HS-27A (cell line): ENCODE measurements at places on chromosomes 4 and X.

GRCh38 chr4:2866891-2867290 lies 23.2 kb downstream of the ADD1 start:
- DNase-seq, result no peak

DNA sequence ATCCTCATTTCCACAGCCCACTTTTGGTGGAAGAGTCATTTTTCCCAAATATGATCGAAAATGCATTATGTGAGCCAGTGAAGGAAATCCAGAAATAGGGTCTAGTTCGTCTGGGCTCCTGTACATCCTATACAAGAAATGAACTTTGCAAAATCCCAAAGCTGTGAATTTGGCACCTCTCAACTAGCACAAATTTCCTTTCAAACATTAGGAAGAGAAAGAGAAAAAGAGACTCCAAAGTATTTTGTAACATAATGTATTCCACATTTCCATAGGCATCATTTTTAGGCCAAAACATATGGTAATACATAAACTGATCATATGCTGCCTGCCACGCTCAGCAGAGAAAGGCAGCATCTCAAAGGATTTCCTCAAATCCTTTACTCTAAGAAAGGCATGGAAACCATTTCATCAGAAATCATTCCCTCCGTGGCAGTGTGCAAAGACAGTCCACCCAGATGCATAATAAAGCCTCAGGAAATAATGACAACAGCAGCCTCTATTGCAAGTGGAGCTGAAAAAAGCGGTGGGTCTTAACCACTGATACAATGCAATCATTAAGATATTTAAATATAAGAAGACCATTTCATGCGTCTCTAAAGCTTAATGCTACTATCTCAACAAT lies 56.8 kb downstream of the ANOS1 start:
- DNase-seq, result no peak

GRCh38 chr4:168188754-168189153 lies 96.4 kb downstream of the ANXA10 start:
- no peak for DNase-seq

DNA sequence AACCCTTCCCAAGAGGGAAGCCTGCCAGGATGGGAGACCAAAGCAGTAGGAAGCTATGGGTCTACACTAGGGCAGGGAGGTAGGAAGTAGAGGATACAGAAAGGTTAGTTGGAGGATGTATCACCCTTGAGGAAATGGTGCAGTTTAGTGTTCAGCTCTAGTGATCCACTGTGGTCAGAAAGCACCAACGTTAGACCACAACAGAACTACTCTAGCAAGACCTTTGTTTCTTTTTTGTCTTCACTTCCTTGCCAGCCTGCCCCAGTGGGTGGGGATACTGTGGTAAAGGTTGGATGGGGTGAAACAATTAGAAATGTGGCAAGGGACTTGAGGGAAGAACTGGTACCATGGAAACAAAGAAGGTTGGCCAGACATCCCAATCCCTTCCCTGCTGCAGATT lies 83.3 kb downstream of the DDIT4L start:
- DNase-seq, result no peak

GRCh38 chrX:78517124-78517523 lies 142.0 kb downstream of the RTL3 start:
- no peak for DNase-seq

DNA sequence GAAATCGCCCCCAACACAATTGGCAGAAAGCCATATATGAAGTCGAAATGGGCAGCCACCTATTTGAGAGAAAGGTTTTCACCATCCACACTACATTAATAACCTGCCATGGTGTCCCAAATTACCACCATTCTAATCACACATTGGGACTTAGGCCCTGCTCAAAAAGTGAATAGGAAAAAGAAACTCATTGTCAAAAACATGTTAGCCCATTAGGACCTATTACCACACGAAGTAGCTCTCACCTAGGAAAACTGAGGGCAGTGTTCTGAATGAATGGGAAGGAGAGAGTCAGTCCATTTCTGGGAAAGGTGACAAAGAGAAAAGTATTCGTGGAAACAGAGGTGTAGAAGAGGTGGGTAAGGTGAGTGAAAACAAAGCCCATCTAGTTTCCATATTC lies 60.8 kb downstream of the GPC3 start:
- DNase-seq, result no peak

DNA sequence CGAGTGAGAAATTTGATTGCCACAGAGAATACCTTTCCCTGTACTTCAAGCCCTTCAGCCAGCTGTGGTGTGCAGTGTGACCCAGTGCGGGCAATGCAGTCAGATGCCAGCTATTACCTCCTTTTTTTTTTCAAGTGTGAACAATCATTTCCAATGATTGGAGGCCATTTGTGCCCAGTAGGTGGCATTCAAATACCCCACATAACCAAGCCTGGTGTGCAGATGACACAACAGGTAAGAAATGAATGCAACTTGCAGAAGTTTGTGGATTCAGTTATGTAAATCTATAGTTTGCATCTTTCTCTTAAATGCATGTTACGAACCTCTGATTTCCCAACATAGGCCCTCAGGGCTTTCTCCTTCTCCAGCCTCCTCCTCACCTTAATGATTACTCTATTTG lies 98.0 kb downstream of the CLCN4 start:
- no peak for DNase-seq

- DNase-seq, result no peak
Measured at GRCh38 chrX:15616531-15616930, 15.8 kb upstream of the ACE2 start.

GRCh38 chr4:145847764-145848163 lies 90.9 kb downstream of the ZNF827 start:
- no peak for DNase-seq

- DNase-seq, result no peak
Measured at GRCh38 chr4:159526172-159526571, 423.3 kb downstream of the RAPGEF2 start.

DNA sequence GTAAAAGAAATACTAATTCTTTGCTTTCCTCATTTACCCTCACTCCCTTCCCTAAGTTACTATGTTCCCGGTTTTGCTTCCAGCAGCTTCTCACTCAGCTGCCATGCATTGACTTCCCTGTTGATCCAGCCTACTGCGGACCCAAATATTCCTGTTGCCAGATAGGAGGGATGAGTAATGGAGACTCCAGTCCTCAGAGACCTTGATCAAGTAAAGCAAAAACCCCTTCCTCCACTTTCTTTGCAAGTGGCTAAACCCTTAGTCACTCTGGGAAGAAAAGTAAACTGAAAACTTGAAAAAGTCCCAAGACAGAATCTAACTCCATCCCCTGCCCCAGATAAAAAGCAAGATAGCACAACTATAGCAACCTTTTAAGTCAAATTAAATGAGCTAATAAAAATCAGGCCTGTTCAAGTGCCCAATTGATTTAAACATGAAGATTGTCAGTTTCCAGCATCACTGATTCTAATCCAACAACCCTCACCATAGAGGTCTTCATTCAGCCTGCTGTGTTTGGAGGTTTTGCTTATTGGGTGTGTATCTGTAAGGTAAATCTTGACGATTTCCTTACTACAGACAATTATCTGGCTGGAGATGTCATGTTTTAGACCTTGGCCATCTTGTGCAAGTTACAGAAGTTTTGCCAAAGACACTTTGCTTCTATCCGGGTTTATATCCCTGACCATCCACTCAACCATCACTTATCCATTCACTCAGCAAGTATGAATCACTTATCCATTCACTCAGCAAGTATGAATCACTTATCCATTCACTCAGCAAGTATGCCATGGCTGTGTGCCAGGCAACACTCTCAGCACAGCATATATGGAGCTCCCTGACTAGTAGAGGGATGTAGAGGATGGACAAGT lies 17.6 kb downstream of the FGFBP1 start:
- peak; percentile 92 for DNase-seq

DNA sequence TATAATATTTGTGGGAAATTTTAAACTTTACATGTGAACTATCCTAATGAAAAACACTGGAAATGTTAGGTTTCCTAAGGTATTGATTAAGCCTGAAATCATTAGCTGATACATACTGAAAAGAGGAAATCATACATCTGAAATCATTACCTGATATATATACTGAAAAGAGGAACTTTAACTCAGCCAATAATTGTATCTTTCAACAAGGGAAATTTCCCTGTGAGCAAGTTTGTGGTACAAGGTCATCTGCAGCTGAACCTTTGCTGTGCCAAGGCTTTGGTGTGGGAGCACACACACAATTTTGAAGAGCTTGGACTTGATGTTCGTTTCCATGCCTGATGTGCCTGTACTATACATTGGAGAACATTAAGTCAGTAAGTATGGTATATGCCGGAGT lies 131.9 kb upstream of the USP9X start:
- no peak for DNase-seq

GRCh38 chr4:81960961-81961360 lies 412.8 kb downstream of the HNRNPD start:
- DNase-seq, result no peak

- DNase-seq, result no peak
Measured at GRCh38 chr4:66429276-66429675, 759.0 kb upstream of the EPHA5 start.

GRCh38 chr4:120691536-120691935 lies 231.0 kb downstream of the PRDM5 start:
- no peak for DNase-seq

- DNase-seq, result no peak
Measured at GRCh38 chrX:13263560-13264251, 56.1 kb downstream of the ATXN3L start.

DNA sequence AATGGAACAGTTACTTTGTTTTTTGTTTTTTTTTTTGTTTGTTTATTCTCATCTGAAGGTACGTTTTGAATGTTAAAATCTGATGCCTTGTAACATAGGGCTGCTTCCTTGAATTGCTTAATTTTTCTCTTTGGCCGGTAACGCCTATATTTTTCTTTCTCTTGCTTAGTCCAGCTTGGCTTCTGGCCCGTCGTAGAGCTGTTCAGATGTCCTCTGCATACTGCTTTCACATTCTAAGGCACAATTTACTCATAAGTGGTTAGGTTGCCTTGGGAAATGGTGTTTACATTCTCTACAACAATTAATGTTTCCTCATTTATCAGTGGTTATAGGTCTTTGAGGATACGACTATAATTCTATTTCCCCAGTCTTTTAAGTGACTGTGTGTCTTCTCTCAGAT lies 7.9 kb downstream of the NONO start:
- DNase-seq, result no peak

DNA sequence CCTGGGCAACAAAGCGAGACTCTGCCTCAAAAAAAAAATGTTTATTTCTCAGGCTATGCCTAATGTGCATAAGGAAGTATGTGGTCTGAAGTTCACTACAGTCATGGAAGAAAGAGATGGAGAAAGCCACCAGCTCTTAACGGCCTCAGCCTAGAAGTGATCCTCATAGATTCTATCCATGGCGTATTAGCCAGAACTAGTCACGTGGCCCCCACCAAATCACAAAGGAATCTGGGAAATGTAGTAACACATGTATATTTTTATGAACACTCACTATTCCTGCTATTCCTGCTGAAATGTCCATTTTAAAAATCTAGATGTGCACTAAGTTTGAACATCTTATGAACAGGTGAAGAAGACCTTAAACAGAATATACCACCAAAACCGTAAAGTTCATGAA lies 33.8 kb downstream of the MTTP start:
- no peak for DNase-seq

DNA sequence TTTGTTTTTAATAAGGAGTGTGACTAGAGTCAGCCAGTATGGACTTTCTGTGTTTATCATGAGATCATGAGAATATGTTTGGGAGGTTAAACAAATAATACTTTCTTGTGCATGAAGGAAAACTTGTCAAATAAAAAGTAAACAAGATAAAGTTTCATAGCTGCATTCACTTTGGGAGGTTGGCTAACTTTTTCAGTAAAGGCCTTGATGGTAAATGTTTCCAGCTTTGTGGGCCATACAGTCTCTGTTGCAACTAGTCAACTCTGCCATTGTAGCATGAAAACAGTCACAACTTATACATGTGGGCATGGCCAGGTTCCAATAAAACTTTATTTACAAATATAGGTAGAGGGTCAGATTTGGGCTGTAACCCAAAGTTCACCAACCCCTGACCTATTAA lies 150.4 kb downstream of the MID1 start:
- DNase-seq, result no peak

GRCh38 chrX:24341795-24342194 lies 18.6 kb upstream of the SUPT20HL1 start:
- no peak for DNase-seq
